ENCODE measurements at places on chromosomes 16 and 17. TPM values are rescaled to one million over a fixed set of nuclear protein-coding genes. Genes with fewer than 3 reads are reported as not detected.
A peak's percentile ranks its signal among the peaks of the same experiment; 100 is the strongest.

DNA sequence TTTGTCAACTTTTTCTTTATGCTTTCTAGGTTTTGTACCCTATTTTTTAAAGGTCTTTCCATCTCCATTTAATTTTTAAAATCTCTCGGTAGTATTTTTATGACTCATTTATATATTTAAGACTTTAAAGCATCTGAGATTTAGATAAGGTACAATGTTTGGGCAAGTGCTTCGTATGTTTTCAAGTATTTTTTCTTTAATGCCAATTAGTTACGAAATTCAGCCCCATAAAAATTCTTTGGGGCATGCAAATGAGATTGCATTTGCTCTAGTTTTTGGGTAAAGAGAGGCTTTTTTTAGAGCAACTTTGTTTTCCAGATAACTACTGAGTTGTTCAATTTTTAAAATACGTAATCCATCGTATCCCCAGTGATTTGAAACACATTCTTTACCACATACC is 65.3 kb upstream of the CRHR1 start:
- DNase-seq, result no peak
- no peak overlapping the region for H3K27ac ChIP-seq
- no peak overlapping the region for H3K4me3 ChIP-seq
- H3K27me3 ChIP-seq, result peaks cover under 1% of the 10 kb centered on the region
- H3K4me1 ChIP-seq, result no peaks in the 10 kb centered on the region

GRCh38 chr16:3690980-3691720 is 26.2 kb downstream of the TRAP1 start:
- H3K4me3 ChIP-seq, result no peak overlapping the region
- H3K4me1 ChIP-seq, result no peaks in the 10 kb centered on the region
- H3K27me3 ChIP-seq, result no peaks in the 10 kb centered on the region
- no peak for DNase-seq

DNA sequence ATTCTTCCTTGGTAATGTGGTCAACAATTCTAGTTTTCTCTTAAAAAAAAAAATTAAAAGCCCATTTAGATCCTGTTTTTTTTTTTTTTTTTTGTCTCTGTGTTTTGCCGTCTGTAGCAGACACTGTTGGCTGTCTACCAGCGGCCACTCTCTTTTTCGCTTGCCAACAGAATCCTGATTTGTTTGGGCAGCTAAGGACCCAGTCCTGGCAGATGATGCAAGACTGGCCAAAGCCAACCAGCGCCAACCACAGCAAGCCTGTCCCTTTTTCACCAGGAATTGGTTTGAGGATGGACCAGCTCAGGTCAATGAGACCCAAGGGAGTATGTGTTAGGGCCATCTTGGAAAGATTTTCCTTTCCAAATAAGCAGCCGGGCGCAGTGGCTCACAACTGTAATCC is 28.2 kb downstream of the ST3GAL2 start:
- H3K4me3 ChIP-seq, result no peak overlapping the region
- DNase-seq, result no peak
- H3K36me3 ChIP-seq, result no peaks in the 10 kb centered on the region
- no peaks in the 10 kb centered on the region for H3K27me3 ChIP-seq
- no peak overlapping the region for H3K27ac ChIP-seq
- H3K4me1 ChIP-seq, result peaks cover 18% of the 10 kb centered on the region

- no peak overlapping the region for H3K4me3 ChIP-seq
- peak; percentile 56 for DNase-seq
- H3K27me3 ChIP-seq, result no peaks in the 10 kb centered on the region
- H3K36me3 ChIP-seq, result no peaks in the 10 kb centered on the region
- H3K4me1 ChIP-seq, result peaks cover 36% of the 10 kb centered on the region
Measured at GRCh38 chr17:81329927-81330883, 35.1 kb upstream of the SLC38A10 start.

DNA sequence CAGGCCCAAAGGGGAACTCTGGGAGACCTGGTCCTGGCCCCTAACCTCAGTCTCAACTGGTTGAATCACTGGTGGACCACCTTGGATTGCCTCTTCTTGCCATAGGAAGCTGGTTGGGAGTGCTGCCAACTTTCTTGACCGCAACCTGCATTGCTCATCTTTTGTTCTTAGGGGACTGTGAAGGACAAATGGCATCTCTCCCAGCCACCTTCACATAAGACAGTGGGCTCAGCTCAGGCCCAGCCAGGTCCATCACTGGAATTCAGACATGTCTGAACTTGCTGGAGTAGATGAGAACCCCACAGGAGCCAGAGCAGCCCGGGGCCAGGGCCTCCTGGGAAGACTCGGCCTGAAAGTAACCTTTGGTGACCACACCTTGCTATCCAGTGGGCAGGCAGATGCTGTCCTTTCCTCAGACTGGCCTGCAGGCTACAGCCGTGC is 18.8 kb downstream of the ADORA2B start:
- peaks cover 23% of the 10 kb centered on the region for H3K4me1 ChIP-seq
- peaks cover 14% of the 10 kb centered on the region for H3K27me3 ChIP-seq
- no peaks in the 10 kb centered on the region for H3K36me3 ChIP-seq

- H3K27me3 ChIP-seq, result no peaks in the 10 kb centered on the region
- no peaks in the 10 kb centered on the region for H3K36me3 ChIP-seq
- no peak overlapping the region for H3K27ac ChIP-seq
- H3K4me3 ChIP-seq, result no peak overlapping the region
- H3K4me1 ChIP-seq, result no peaks in the 10 kb centered on the region
Measured at GRCh38 chr16:12063435-12063834, 86.9 kb downstream of the SNX29 start.

- H3K27ac ChIP-seq, result no peak overlapping the region
- H3K4me1 ChIP-seq, result peaks cover 5% of the 10 kb centered on the region
- peak overlapping the region; percentile 25 for H3K4me3 ChIP-seq
- H3K27me3 ChIP-seq, result peaks cover 8% of the 10 kb centered on the region
- DNase-seq, result peak; percentile 58
Measured at GRCh38 chr17:79664930-79665737, 54.3 kb upstream of the RBFOX3 start.

- H3K4me3 ChIP-seq, result no peak overlapping the region
- no peak for DNase-seq
- H3K27me3 ChIP-seq, result no peaks in the 10 kb centered on the region
- H3K27ac ChIP-seq, result no peak overlapping the region
- H3K36me3 ChIP-seq, result no peaks in the 10 kb centered on the region
- H3K4me1 ChIP-seq, result peaks cover 5% of the 10 kb centered on the region
Measured at GRCh38 chr17:2406903-2407790, 6.3 kb upstream of the MNT start.

GRCh38 chr17:6187836-6188235 is 117.7 kb downstream of the WSCD1 start:
- H3K4me3 ChIP-seq, result no peak overlapping the region
- H3K27me3 ChIP-seq, result no peaks in the 10 kb centered on the region
- no peak for DNase-seq
- H3K36me3 ChIP-seq, result no peaks in the 10 kb centered on the region

DNA sequence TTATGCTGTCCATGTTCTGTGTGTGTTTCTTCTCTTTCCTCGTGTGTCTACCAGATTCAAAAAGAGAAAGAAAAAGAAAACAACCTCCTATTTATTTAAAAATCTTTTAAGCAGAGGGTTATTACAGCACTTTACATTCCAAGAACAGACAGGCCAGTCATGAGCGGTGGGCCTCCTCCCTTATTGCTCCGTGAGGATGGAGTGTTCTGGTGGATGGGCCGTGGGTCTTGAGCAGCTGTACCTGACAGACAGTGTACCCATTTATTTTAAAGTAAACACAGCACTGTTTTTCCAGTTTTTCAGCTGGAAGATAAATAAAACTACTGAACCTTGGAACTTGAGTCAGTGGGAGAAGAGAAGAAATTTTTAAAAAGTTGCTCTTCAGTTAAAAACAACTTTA is 52.4 kb downstream of the WWP2 start:
- no peak overlapping the region for H3K4me3 ChIP-seq
- H3K27me3 ChIP-seq, result no peaks in the 10 kb centered on the region
- DNase-seq, result no peak
- no peak overlapping the region for H3K27ac ChIP-seq

GRCh38 chr16:86403541-86404163 is 106.7 kb upstream of the FOXF1 start:
- no peak overlapping the region for H3K4me3 ChIP-seq
- DNase-seq, result no peak
- H3K4me1 ChIP-seq, result no peaks in the 10 kb centered on the region
- H3K27me3 ChIP-seq, result no peaks in the 10 kb centered on the region
- no peaks in the 10 kb centered on the region for H3K36me3 ChIP-seq
- no peak overlapping the region for H3K27ac ChIP-seq

GRCh38 chr17:65537343-65537844 is 24.1 kb downstream of the AXIN2 start:
- DNase-seq, result no peak
- H3K4me1 ChIP-seq, result peaks cover 19% of the 10 kb centered on the region
- H3K36me3 ChIP-seq, result peaks cover 7% of the 10 kb centered on the region
- H3K27me3 ChIP-seq, result no peaks in the 10 kb centered on the region
- no peak overlapping the region for H3K27ac ChIP-seq

GRCh38 chr17:38926293-38927070 is 1.1 kb downstream of the LASP1NB start:
- DNase-seq, result no peak
- H3K36me3 ChIP-seq, result no peaks in the 10 kb centered on the region
- no peak overlapping the region for H3K27ac ChIP-seq
- no peaks in the 10 kb centered on the region for H3K27me3 ChIP-seq
- peaks cover 32% of the 10 kb centered on the region for H3K4me1 ChIP-seq

DNA sequence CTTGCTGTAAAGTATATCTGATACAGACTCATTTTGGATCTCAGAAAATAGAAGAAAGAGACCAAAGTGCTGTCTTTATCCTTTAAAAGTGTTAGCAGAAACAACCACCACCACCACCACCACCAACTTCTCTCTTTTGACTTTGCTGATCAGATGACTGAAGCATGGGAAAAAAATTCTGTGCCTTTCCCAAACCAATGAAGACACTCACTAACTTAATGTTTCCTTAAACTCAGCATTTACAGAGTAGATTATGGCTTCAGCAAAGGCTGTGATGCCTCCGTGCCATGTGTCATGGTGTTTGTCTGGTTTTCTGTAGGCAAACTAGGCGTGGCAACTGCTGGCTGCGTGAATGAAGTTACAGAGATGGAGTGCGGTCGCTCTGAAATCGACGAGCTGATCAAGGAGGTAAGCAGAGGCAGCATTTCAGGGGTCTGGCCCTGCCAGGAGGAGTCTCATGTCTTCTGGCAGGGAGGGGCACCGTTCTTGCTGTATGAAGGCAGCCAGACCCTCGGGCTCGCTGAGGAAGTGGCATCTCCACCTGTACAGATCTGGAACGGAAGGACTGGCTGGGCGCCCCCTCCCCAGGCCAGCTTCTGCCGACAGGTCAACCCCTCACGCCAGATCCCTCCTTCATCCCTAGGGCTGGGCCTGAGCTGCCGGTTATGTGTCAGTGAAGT is 12.4 kb downstream of the IRF8 start:
- no peaks in the 10 kb centered on the region for H3K27me3 ChIP-seq
- no peaks in the 10 kb centered on the region for H3K36me3 ChIP-seq
- H3K27ac ChIP-seq, result no peak overlapping the region
- peaks cover 22% of the 10 kb centered on the region for H3K4me1 ChIP-seq

DNA sequence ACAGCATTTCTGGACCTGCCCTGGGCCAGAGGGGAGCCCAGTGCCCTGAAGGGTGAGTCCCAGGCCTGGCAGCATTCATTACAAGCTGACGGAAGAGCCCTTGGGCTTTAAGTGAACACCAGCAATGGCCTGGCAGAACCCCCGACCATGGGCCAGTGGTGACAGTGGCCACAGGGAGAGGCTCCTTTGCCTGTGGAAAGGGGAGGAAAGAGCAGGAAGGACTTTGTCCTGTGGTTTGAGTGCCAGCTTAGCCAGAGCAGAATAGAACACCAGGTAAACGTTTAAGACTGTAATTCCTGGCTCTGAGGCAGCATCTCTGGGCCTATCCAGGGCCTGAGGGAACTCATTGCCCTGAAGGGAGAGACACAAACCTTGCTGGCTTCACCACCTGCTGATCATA is 34.3 kb upstream of the ATP2C2 start:
- no peak overlapping the region for H3K4me3 ChIP-seq
- H3K27ac ChIP-seq, result no peak overlapping the region
- no peak for DNase-seq

DNA sequence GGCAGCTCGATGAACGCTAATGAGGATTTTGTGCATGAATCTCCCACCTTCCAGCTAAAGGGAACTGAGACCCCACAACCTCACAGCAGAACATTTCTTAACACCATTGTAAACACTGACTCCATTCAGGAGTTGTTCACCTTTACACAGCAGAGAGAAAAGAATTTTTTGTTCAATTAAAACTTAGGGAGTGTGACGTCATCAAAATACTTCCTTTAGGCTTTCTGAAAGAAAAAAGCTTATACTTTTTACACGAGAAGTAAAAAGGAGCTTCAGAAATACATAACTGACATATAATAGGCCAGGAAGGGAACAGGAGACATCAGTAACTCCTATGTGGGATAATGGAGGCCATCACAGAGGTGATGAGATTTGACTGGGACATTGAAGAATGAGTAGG is 98.1 kb upstream of the AXIN2 start:
- no peak overlapping the region for H3K4me3 ChIP-seq
- no peak for DNase-seq
- H3K4me1 ChIP-seq, result no peaks in the 10 kb centered on the region
- no peaks in the 10 kb centered on the region for H3K27me3 ChIP-seq
- H3K27ac ChIP-seq, result no peak overlapping the region

DNA sequence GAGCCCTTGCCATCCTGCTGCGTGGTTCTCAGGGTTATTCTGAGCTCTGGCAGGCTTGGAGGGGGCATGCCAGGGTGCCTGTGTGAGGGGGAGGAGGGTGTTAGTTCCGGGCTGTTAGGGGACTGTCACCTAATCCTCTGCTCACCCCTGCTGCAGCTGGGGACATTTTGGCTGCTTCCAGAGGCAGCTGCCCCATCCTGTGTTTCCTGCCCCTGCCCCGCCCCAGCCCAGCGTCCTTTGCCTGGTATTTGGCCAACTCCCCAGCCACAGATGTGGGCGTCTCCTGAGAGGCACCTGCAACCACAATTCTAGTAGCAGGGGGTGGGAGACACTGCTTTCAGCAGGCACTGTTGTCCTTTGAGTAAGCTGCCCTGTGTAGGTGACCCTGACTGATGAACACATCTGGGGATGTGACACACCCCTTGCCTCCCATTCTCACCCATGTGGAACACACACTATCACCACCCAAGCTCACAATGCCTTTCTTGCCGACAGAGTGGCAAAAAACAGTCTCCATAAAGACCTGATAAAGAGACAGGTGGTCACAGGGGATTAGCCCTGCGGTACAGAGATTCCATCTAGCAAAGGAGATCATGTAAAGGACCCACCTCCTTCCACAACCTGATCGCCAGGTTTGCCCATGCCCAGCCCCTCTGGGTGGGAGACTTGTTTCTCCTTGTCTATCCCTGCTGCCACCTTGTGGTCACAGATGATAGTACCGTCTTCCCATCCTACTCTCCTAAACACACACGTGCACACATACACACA is at the start of gene CHRNE:
CHRNE (minus strand) TSS at position 48 of the 768 bp plus-strand sequence; CDS start at position 13, 35 bp downstream.
- H3K4me1 ChIP-seq, result peaks cover 2% of the 10 kb centered on the region
- no peak within 1 kb of the TSS for H3K4me3 ChIP-seq
- peaks cover 41% of the 10 kb centered on the region for H3K27me3 ChIP-seq
- H3K36me3 ChIP-seq, result no peaks in the 10 kb centered on the region

GRCh38 chr16:11076259-11077018 is 132.1 kb downstream of the CLEC16A start:
- H3K27me3 ChIP-seq, result no peaks in the 10 kb centered on the region
- no peaks in the 10 kb centered on the region for H3K36me3 ChIP-seq
- H3K4me3 ChIP-seq, result no peak overlapping the region
- H3K4me1 ChIP-seq, result peaks cover 3% of the 10 kb centered on the region
- DNase-seq, result peak; percentile 24

The PIRT gene
- total RNA-seq, result not detected

The ABCC11 gene
- total RNA-seq, result not detected

The DNAJA3 gene
- 27.3 TPM for total RNA-seq

The ZG16 gene
- total RNA-seq, result not detected

The WNT9B gene
- total RNA-seq, result not detected

The MMP25 gene
- total RNA-seq, result 0.58 TPM

Measured in neural progenitor cell (in vitro differentiated cells).